Activated CD4-positive, alpha-beta T cell treated with anti-CD3 and anti-CD28 coated beads, Interleukin-2, amount 50 U/mL, for 4 hours (primary cell): ENCODE measurements at places on chromosomes 4 and X.

DNA sequence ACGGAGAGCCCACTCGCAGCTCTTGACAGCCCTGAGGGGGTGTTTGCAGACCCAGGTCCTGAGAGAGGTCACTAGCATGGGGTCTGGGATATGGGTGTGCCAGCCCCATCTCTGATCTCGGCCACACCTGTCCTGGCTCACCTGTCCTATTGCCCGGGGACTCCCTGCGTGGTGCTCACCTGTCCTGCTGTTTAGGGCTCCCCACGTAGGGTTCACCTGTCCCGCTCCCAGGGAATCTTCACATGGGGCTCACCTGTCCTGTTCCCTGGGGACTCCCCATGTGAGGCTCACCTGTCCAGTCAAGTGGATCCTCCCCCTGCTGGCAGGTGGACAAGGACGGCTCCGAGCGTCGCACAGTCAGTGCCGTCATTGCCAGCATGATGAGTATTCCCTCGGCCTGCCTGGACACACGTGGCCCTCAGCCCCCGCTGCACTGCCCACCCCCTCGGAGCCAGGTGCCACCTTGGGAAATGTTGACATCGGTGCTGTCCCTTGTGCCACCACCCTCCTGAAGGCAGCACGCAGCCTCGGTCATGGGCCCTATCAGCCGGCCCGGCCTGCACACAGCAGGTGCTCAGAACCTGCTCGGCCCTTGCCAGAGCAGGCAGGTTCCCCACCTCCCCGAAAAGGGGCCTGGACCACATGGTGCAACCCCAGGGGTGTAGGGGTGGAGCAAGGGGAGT, 6.3 kb downstream of the SLC49A3 start:
- DNase-seq, result no peak

GRCh38 chrX:70480660-70481018, 36.0 kb downstream of the DLG3 start:
- DNase-seq, result no peak

- no peak for DNase-seq
Measured at GRCh38 chrX:4881277-4881676, 1167.8 kb upstream of the PRKX start.

DNA sequence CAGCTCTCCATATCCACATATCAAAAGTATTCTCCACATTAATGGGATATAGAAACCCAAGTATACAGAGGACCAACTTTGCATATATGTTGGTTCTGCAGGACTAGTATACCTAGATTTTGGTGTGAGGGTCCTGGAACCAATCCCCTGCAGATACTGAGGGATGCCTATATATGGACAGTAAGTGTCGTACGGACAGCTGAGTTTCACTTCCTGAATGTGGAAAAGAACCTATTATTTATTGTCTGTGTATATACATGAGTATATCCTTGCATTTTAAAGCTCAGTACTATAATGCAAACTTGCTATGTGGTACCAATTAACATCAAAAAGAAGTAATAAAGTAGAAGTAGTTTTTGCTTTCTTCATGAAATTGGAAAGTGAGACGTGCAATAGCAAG, 101.9 kb downstream of the FBXW7 start:
- no peak for DNase-seq

DNA sequence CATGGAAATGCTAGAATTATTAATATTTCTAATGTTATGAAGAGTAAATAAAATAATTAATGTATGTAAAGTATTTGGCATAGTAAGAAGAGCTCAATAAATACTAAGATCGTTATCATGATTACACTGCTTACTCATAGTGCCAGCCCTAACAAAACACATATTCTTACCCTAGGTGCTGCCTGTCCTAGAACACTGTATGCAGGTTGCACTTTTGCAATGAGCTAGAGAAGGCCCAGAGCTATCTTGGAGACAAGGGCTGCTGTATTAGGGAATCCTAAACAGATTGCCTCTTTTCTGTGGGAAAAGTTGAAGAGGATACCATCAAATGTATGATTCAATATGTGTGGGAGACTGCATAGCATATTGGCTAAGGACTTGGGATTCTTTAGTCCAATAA, 48.0 kb upstream of the TMEM164 start:
- DNase-seq, result no peak

- no peak for DNase-seq
Measured at GRCh38 chr4:24850674-24851073, 55.3 kb downstream of the SOD3 start.

DNA sequence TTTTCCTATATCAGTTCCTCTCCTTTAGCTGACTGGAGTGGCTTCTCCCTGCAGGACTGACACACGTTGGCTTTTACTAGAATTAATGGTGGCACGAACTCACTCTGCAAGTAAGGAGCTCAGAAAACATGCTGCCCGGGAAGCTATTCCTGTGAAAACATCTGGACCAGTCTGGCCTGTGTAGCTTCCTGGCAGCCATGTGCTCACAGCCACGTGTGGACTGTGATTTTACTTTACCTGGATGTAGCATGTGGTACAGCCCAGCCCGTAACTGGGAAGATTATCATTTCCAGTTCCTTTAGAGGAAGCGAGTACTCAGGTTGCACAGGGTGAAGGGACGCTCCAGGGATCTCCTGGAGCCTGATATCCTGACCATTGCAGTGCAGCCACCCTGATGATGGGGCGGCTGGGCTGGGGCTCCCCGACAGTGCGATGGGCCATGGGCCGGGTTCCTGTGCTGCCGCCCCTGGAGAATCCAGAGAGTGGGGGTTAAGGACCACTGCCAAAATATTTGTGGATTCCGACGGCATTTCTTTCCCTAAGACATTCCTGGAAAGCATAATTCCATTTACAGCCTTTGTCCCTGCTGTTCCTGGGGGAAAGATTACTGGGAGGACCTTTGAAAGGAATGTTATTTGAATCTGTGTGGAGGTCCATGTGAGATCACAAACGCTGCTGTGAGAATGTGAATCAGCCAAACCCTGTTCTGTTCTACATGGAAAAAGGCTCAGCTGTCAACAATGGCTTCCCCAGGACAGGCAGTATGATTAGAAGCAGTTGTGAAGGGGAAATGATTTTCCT, 35.0 kb downstream of the PROM1 start:
- DNase-seq, result no peak

GRCh38 chrX:74527350-74527749, 87.1 kb downstream of the RLIM start:
- DNase-seq, result no peak

- no peak for DNase-seq
Measured at GRCh38 chr4:74311696-74312313, 3.5 kb downstream of the EPGN start.

DNA sequence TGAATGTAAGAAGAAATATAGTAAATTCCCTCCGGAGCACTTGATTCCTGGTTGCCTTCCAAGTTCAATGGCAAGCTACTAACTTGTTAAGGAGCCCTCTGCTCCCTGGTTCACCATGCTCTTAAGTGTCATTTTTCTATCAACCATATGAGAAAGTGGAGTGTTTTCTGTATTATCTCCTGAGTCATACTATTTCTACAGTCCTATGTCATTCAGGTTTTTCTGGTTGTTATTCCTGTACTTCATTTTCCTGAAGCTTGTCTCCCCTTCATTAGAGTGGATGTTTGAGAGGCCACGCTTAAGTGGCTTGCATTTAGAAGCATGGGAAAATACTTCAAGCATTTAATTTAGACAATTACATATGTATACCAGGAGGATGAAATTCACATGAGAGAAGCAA, 14.7 kb upstream of the EPGN start:
- DNase-seq, result no peak

DNA sequence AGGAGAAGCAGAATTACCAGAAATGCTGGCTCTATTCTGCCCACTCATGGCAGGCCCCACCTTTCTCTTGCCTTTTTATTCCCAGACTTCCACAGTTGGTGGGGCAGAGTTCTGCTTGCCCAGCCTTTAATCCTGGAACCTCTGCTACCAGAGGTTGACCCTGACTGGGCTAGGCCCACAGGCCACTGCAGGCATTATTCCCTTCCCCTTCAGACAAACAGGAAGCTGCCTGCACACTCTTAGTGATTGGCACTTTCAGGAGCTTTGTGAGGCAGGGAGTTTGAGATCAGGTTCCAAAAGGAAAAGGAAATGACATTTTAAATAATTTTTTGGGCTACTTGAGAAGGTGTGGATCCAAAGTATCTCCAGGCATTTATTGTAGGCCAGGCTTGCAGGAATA, 18.8 kb downstream of the MSN start:
- DNase-seq, result no peak

DNA sequence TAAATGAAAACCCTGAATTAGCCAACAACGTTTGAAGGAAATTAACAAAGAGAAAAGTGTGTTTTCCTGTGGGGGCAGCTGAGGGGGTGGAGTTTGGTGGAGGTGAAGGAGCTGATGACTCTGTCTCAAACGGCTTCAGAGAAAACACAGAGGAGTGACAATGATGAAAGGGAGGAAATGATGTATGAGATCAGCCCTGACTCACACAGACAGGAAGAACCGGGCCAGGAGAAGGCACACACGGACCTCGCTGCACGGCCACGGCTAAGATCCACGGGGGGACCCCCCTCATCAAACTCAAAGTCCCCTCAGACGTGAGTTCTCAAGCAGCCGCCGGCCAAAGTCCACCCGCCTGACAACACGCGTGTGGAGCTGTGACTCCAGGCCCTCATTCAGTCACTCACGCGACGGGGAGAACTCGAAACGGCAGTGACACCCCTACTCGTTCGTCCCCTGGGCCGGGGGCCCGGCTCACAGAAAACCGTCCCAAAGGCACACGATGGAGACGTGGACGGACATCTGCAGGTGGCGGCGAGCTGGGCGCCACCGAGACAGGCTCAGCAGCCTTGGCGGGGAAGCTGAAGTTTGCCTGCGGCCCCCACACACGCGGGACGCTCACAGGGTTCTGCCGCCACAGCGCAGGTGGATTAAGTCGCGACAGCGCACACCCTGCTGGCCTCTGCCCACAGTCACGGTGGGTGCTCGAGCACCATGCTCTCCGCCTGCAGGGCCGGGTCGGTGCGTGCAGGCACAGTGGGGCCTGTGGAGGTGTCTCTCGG, 28.8 kb downstream of the PPP2R3B start:
- DNase-seq, result peak; percentile 48

DNA sequence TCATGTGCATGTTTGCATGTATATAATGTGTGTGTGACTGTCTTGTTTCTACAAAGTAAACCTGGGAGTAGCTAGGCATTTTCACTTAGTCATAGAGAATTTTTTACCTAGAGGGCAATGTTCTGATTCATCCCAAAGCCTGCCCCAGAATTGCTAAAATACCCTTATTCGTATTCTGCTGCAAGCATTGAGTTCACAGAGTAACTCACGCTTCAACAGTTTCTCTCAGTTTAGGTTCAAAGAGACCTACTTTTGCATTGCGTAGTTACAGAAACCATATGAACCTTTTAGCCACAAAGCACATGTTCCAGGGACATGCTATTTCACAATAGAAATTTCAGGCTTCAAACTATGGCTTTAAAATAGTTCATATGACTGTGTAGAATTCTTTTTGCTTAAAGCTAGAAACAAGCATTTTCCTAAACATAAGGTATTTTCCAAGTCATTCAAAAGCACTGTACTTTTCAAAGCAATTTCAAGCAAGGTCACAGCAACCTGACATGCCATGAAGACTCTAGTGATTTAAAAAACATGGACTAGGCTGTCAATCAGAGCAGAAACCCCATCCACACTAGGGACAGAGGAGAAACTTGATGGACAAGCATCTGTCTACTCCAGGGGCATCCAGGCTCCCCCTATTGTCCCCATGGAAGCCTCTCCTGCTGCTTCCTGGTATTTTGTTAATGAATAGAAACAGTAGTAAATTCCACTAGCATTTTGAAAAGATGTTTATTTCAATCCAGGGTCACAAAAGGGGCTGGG, 81.5 kb upstream of the MAPK10 start:
- no peak for DNase-seq

DNA sequence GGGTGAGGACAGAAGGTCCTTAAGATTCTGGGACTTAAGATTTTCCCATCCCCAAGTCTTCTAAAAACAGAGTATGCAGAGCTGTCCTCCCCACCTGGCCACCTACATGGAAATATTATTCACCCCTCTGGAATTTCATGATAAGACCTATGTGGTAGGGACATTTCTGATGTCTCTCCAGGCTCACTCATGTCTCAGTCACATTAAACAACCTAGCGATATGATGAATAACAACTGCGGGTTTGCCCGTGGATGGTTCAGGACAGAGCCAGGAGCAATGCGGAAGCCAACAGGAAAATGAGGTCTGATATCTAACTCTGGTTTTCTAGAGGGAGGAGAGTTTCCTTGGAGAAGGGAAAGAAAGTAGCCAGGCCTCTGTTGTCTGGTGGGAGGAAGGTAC, 47.4 kb downstream of the TEX13A start:
- no peak for DNase-seq

GRCh38 chr4:45043911-45044310, 317.6 kb upstream of the GNPDA2 start:
- DNase-seq, result no peak

DNA sequence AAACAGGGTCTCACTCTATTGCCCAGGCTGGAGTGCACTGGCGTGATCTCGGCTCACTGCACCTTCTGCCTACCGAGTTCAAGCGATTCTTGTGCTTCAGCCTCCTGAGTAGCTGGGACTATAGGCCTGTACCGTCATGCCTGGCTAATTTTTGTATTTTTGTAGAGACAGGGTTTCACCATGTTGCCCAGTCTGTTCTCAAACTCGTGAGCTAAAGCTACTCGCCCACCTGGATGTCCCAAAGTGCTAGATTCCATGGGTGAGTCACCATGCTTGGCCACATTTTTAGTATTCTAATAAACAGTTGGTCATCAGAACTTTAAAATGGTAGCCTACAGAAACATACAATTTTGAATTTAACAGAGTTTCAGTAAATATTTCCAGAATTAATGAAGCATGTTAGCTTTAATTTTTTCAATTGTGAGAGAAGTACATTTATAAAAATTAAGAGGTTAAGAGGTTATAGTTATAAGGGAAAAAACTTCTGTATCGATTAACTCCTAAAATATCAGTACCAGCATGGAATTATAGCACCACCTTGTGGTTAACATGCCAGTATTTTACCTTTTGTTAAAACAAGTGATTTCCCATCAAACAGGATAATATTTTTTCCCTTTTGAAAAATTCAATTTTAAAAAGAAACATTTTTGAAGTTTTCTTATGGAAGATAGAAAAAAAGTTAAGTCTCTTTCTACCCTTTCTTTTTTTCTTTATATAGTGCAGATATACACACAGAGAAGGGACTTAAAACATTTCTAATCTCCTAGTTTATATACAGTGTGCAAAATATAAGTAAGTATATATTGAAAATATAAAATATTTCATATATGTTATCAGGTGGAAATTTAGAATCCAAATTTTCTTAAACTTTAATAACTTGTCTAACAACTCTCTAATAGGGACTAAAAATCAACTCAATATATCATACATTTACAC, 35.4 kb downstream of the CEP44 start:
- no peak for DNase-seq

- no peak for DNase-seq
Measured at GRCh38 chr4:183356931-183357675, 34.9 kb upstream of the CLDN24 start.
